C1 segment of cervical spinal cord (tissue), 14 donors: ENCODE measurements at places on chromosomes 1 and 21.

DNA sequence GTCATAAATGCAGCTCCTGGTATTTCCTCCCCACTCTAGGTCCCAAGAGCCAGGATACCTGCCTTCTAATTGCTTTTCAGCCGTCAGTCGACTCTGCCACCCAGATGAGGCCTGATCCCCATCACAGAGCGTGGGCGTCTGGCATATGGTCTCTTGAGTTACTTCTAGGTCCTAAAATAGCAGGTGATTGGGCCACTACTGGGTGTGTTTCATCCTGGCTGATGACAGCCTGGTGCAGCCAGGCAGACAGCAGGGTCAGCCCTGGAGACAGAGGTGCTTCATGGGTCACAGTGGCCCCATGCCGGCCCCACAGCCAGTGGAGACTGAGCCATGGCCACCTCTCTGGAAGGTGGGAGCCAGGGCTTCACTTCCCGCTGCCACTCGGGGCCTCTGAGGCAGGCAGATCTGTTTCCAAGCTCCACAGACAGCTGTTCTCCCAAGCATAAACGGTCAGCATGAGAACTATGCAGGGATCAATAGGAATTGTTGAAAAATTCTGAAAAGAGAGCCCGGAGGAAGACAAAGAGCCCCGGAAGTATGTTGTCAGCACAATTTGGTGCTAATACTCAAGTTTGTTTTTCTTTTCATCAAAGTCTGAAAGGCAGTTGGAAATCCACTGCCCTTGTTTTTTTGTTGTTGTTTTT lies 83.0 kb downstream of the MAN1C1 start:
- no peak for DNase-seq

DNA sequence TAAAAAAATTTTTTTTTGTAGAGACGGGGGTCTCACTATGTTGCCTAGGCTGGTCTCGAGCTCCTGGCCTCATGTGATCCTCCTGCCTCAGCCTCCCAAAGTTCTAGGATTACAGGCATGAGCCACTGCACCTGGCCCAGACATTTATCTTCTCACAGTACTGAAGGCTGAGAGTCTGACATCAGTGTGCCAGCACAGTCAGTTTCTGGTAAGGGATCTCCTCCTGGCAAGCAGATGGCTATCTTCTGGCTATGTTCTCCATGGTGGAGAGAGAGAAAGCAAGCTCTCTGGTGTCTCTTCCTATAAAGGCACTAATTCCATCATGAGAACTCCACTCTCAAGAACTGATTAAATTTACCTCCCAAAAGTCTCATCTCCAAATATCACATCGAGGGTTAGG lies 57.8 kb upstream of the C1orf185 start:
- DNase-seq: no peak

- DNase-seq: no peak
Observed at GRCh38 chr1:43620956-43621355, 29.0 kb upstream of the KDM4A start.

DNA sequence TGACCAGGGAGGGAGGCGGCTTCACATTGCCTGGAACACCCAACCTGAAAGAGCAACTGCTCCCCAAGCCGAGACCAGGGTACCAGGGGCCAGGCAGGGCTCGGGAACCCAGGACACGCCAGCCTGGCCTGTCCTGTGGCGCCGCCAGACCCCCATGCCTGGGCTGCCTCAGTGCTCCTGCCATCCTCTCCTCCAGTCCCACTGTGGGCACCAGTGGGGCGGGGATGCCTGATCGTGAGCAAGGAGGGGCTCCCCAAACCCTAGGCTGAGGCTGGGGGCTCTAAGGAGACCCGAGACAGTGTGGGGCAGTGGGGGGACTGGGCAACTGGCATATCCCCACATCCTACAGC lies 45.1 kb downstream of the WNT9A start:
- DNase-seq: no peak

DNA sequence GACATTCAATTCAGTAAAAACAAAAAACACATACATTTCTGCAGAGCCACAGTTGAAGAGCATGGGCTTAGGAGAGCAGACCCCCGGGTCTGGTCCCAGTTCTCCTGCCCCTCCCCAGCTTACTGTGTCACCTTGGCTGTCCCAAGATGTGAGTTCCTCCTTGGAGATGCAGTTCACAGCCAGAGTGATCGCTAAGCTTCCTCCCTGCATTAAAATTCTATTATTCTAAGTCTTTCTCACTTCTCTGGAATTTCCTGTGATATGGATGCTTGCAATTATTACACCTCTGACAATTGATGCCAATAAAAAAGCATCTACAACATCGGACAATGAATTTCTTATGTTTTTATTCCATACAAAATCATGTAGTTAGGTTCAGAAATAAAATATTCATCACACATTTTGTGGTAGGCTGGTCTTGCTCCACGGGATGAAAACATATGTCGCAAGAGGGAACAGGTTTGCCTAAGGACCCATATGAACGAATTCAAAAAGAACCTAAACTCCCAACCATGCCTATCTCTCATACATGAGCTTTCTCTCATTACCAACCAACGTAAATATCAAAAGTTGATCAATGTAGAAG lies 328.5 kb upstream of the RUNX1 start:
- DNase-seq: no peak

- DNase-seq: no peak
Observed at GRCh38 chr1:14949836-14950713, 203.5 kb upstream of the TMEM51 start.

DNA sequence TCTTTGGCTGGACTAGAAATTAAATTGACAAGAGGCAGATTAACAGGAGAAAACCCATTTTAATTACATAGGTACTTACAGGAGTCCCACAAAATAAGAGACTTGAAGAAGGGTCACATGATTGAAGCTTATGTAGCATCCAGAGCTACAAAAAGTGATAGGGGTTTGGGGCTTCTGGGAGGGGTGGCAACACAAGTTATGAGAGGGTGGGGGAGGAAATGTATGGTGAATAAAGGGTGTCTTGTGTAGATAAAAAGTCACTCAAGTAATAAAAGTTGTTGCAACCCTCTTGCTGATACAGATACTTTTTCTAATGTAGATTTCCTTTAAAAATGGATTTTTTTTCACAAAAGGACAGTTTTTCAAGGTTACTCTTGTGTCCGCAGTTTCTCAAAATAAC lies 24.0 kb downstream of the USP25 start:
- DNase-seq: no peak

- no peak for DNase-seq
Observed at GRCh38 chr1:33365560-33365997, 44.7 kb upstream of the A3GALT2 start.

DNA sequence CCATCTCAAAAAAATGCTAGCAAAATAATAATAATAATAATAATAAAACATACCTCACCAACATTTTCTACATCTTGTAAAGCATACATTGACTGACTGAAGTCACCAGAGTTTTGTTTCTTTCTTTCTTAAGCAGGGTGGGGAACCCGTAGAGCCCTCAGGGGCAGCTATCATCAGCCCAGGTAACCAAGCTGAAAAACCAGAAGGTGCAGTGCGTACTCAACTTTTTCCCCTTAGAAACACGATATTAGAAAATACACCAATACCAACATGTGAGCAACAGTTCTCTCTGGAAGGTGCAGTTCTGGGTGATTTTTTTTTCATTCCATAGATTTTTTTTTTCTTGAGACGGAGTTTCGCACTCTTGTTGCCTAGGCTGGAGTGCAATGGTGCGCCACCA lies 54.3 kb upstream of the LGALS8 start:
- DNase-seq: no peak

- DNase-seq: no peak
Observed at GRCh38 chr1:47883963-47884362, 113.2 kb downstream of the TRABD2B start.

GRCh38 chr1:214338212-214338611 lies 57.3 kb downstream of the SMYD2 start:
- DNase-seq: no peak

DNA sequence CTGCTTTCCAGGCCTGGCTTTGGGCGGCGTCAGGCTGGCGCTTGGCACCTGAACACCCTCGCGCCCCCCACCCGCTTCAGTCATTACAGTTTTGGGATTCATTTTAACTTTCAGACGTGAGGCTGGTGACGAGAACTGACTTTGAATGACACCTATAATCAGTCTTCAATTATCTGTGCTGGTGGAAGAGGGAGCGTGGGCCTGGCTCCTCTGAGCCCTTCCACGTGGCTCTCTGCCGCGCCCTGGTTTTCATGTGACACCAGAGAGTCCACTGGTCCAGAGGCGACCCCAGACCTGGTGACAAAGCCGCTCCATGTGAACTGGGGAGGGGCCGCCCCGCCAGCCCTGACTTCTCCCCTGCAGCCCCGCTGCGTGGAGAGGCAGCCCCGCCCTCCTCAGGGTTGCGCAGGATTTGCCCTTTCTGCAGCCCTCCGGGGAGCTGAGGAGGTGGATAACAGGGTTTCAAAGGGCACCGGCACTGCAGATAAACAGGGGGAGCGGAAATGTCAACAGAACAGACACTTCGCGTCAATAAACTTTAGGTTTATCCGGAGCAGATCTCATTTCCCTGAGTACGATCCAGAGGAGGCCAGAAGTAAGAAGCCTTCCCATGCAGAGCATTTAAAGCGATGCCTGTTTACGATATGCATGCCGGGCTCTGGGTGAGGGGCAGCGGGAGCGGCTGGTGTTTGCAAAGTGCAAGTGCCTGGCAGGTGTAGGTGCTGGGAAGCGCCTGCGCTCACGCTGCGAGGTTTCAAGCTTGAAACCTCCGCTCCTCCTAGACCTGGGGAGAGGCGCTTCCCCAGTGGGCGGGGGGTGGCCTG lies 56.4 kb downstream of the AJAP1 start:
- no peak for DNase-seq

- no peak for DNase-seq
Observed at GRCh38 chr1:64505232-64505943, 35.5 kb downstream of the CACHD1 start.

DNA sequence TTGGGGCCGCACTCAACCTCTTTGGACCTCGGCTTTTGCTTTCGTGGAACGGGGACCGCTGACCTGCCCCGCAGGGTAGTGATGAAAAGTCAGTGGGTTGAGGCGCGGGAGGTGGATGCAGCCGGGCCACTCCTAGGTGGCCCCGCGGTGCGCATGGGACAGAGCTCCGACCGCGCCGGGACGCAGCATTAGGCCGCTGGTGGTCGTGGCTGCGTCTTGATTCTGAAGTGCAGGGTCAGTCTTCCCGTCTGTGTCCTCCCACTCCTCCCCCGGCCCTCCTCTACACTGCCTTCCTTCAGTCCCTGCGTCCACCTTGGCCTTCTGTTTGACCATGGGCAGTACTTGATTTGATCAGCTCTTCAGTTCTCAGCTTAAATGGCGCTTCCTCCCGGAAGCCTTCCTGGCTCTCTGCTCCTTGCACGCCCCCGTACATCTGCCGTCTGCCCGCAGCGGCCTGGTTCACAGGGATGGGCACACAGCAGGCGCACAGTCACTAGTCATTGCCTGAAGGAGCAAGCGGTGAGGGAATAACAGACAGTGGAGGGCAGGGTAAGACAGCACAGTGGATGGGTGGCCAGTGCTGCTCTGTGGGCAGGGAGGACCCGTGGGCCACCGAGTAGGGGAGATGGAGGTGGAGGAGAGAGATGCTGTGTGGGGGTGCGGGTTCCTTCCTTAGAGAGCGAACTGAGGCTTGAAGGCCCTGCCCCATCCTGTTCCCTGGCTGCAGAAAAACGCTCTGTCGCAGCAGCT lies 633 bp downstream of the THEMIS2 start:
- DNase-seq: no peak

- DNase-seq: no peak
Observed at GRCh38 chr21:41967708-41968107, 13.9 kb upstream of the C2CD2 start.

DNA sequence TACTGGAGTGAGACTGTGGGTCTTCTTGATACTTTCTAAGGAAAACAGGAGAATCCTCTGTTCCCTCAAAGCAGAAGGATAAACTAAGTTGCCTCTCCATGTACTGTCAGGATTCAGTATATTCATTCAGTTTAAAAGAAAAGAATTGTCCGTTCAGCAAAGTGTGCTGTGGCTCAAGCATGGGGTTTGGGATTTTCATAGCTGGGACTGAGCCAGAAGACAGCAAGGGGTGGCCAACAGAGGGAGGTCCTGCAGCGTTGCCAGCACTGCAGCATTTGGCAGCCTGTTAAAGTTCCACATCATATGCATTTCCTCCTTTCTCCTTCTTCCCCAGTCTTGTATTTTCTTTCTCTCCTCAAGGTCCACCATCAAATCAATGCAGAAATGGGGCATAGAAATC lies 75.1 kb downstream of the DTL start:
- DNase-seq: no peak

DNA sequence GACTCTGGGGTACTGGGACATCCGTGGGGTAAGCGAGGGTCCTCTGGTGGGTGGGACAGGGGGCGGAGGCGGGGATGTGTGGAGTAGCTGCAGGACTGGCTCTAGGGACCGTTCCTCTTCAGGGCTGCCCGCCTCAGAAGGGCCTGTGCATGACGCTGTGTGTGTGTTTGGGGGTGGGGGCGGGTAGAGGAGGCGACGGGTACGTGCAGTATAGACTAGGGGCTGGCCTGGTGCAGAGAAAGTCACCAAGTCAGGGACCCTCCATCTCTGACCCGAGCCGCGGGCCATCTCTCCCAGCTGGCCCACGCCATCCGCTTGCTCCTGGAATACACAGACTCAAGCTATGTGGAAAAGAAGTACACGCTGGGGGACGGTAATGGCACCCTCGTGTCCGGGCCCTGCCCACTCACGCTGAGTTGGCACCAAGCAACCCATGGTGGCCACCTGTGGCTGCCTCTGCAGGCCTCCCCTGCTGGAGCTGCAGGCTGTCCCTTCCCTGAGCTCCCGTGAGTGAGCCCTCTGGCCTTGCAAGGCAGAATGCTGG lies 342 bp downstream of the GSTM5 start:
- no peak for DNase-seq

- DNase-seq: no peak
Observed at GRCh38 chr1:76668046-76668445, 199.2 kb upstream of the ST6GALNAC5 start.

DNA sequence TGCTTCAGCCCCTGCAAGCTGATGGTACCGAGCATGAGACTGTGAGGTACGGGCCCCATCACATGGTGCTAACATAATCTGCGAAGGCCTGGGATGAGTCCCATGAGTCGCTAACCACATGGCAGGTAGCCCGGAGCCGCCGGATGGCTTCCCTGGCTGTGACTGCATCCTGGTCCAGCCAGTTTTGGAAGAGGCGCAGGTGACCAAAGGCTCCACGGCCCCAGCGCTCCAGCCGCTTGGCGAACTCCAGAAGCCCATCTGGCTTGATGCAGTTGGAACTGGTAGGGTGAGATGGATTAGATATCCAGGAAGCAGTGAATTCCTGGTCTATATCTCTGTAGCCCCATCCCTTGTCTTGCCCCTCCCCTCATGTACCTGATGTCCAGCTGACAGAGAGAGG lies 24.6 kb downstream of the LRRC41 start:
- no peak for DNase-seq

DNA sequence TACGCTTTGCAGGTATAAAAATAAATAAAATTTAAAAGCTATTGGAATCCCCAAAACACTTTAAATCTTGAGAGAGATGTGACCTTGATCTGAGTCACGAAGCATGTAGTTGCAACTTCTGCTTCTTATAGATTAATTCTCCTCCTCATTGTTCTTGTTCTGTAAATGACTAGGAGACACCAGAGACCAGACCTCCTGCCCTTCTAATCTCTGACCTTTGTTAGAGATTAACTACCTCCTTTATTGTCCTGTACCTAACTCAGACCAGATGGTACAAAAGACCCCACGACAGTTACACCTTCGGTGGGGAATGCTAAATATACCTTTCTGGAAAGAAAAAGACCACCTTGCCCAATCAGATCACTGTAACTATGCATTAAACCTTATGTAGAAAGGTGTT lies 76.9 kb upstream of the NEK2 start:
- no peak for DNase-seq

- no peak for DNase-seq
Observed at GRCh38 chr1:13703128-13703513, 3.1 kb downstream of the PRDM2 start.
